ENCODE measurements at places on chromosomes 2 and 18. TPM values are rescaled to one million over a fixed set of nuclear protein-coding genes. Genes with fewer than 3 reads are reported as not detected.

DNA sequence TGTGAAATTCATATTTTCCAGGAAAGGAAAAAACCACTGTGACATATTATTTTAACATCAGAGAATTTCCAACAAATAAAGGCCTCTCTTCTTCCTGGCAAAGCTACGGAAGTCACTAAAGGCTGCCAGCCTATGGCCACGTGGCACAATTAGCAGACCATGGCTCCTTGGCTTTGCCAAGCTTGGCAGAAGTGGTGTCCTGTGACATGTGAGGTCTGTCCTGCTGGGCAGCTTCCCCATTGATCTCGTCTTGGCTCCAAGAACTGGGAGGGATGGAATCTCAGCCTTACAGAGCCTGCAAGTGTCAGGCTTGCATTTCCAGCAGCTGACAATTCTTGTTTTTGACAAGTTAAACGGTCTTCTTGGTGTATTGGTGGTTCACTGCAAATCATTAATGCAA, 226.9 kb upstream of the THSD7B start:
- no peaks in the 10 kb centered on the region for H3K4me1 ChIP-seq
- no peak for DNase-seq
- no peaks in the 10 kb centered on the region for H3K36me3 ChIP-seq
- H3K27me3 ChIP-seq, result no peaks in the 10 kb centered on the region

GRCh38 chr2:98561902-98562695, 46.2 kb downstream of the COA5 start:
- peaks cover 71% of the 10 kb centered on the region for H3K36me3 ChIP-seq
- H3K27me3 ChIP-seq, result no peaks in the 10 kb centered on the region
- no peak overlapping the region for H3K4me3 ChIP-seq
- DNase-seq, result no peak
- no peak overlapping the region for H3K27ac ChIP-seq

DNA sequence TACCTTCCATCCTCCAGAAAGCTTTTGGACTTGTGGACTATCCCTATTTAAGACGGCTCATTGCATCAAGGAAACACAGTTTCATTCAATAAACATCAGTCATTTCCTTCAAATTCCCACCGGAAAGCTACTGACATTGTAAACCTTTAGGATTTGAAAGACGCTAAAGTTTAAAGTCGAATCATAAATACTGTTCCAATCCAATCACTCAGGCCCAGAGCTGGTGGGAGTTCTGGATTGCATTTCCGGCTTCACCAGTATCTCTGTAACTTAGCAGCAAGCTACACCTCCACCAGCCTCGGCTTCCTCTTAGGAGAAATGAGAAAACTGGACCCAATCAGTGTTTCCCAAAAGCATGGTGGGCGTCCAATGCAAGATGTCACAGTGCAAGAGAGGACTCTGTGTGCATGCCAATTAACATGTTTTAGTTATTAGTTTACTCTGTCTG, 1.6 kb downstream of the WDFY1 start:
- H3K4me1 ChIP-seq, result peaks cover 49% of the 10 kb centered on the region
- H3K4me3 ChIP-seq, result peak overlapping the region; percentile 89
- no peaks in the 10 kb centered on the region for H3K27me3 ChIP-seq
- peaks cover 29% of the 10 kb centered on the region for H3K36me3 ChIP-seq

- H3K36me3 ChIP-seq, result no peaks in the 10 kb centered on the region
- no peak overlapping the region for H3K4me3 ChIP-seq
- no peak overlapping the region for H3K27ac ChIP-seq
- no peak for DNase-seq
- peaks cover 22% of the 10 kb centered on the region for H3K4me1 ChIP-seq
Observed at GRCh38 chr2:230947908-230948365, 22.9 kb upstream of the GPR55 start.

GRCh38 chr18:7165846-7166393, 48.3 kb upstream of the LAMA1 start:
- no peak overlapping the region for H3K27ac ChIP-seq
- DNase-seq, result no peak
- no peaks in the 10 kb centered on the region for H3K36me3 ChIP-seq
- H3K4me1 ChIP-seq, result no peaks in the 10 kb centered on the region

DNA sequence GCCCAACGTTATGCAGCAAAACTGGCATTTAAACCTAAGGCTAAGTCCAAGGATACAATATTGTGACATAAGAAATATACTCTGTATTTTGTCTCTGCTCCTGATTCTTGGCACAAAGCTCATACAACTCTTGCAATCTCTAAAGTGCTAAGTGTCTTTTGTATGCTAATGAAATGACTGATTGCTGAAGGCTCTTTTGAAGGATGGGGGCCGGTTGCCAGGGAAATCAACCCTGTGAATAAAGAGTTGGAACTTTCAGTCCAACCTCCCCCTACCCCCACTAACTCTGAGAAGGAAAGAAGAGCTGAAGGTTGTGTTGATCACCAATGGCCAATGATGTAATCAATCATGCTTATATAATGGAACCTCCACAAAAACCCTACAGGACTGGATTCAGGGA, 40.3 kb downstream of the SESTD1 start:
- no peaks in the 10 kb centered on the region for H3K36me3 ChIP-seq
- no peak overlapping the region for H3K4me3 ChIP-seq
- H3K4me1 ChIP-seq, result no peaks in the 10 kb centered on the region
- no peaks in the 10 kb centered on the region for H3K27me3 ChIP-seq
- DNase-seq, result no peak

DNA sequence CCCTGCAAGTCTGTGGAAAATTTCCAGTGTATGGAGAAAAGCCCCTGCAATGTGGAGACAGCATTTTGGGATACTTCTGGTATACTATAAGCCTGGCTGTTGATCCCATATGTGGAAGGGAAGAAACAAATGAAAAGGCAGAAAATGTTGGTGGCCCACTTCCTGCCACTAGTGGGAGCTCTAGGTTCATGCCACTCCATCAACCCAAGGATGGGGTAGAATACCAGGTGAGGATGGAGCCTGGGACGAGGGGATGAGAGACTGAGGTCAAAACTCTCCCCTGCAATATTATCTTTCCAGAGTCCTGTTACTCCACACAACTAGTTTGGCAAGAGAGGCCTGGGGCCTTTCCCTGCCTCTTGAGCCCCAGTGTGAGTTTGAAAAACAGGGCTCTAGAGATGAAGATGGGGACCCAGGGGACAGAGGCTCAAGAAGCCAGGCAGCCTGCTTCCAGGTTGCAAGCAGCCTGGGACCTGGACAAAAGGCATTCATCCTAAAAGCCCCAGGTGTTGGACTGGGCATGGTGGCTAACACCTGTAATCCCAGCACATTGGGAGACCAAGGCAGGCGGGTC, 31.9 kb downstream of the BMP10 start:
- H3K36me3 ChIP-seq, result peaks cover 4% of the 10 kb centered on the region
- H3K4me3 ChIP-seq, result no peak overlapping the region
- peaks cover 12% of the 10 kb centered on the region for H3K27me3 ChIP-seq
- H3K27ac ChIP-seq, result no peak overlapping the region

GRCh38 chr2:111189106-111189505, 68.4 kb downstream of the BCL2L11 start:
- peaks cover 10% of the 10 kb centered on the region for H3K27me3 ChIP-seq
- H3K4me1 ChIP-seq, result no peaks in the 10 kb centered on the region
- no peak for DNase-seq
- H3K4me3 ChIP-seq, result no peak overlapping the region
- H3K36me3 ChIP-seq, result no peaks in the 10 kb centered on the region

- no peak overlapping the region for H3K27ac ChIP-seq
- H3K4me1 ChIP-seq, result no peaks in the 10 kb centered on the region
- DNase-seq, result no peak
- no peak overlapping the region for H3K4me3 ChIP-seq
Observed at GRCh38 chr2:202133909-202134265, 60.8 kb downstream of the KIAA2012 start.

- no peak for DNase-seq
- H3K4me1 ChIP-seq, result no peaks in the 10 kb centered on the region
- H3K27me3 ChIP-seq, result peaks cover 6% of the 10 kb centered on the region
- H3K36me3 ChIP-seq, result no peaks in the 10 kb centered on the region
- H3K4me3 ChIP-seq, result no peak overlapping the region
- H3K27ac ChIP-seq, result no peak overlapping the region
Observed at GRCh38 chr2:31469648-31470047, 55.1 kb upstream of the XDH start.

DNA sequence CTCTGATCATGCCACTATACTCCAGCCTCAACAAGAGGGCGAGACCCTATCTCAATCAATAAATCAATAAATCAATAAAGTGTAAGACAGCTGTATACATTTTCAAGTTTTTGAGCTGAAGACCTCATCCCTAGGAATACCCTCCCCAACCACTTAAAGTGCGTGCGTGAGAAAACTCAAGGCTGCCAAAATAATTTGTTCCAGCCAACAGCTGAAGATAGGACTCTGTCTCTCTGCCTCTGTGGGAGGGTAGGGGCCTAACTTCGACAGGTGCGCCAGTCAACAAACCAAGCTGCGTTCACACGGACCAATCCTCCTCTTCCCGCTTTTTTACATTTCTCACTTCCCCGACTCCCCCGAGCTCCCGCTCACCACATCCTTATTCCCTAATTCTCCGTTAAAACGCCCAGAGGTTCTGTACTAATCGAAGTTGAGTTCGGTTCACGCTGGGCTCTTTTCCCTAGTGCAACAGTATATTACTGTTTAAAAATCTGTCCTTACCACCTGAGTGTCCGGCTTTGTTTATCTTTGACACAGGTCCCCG, 618 bp downstream of the POLR2D start:
- H3K4me3 ChIP-seq, result peak overlapping the region; percentile 100
- H3K4me1 ChIP-seq, result peaks cover 26% of the 10 kb centered on the region
- peak overlapping the region; percentile 91 for H3K27ac ChIP-seq
- DNase-seq, result peak; percentile 13
- H3K27me3 ChIP-seq, result no peaks in the 10 kb centered on the region
- peaks cover 30% of the 10 kb centered on the region for H3K36me3 ChIP-seq

GRCh38 chr2:80128080-80128479, 176.5 kb downstream of the LRRTM1 start:
- no peak for DNase-seq
- no peak overlapping the region for H3K27ac ChIP-seq
- no peaks in the 10 kb centered on the region for H3K36me3 ChIP-seq
- H3K27me3 ChIP-seq, result no peaks in the 10 kb centered on the region
- H3K4me3 ChIP-seq, result no peak overlapping the region
- no peaks in the 10 kb centered on the region for H3K4me1 ChIP-seq

Gene SOX11
- not detected for total RNA-seq

Gene CHST9
- total RNA-seq, result not detected

Gene B3GNT7
- 0.05 TPM for total RNA-seq

Gene PPIL3
- 55.4 TPM for total RNA-seq
